Stimulated activated CD8-positive, alpha-beta memory T cell treated with anti-CD3 and anti-CD28 coated beads, Interleukin-7, amount 100 ng/mL, for 24 hours (primary cell): ENCODE measurements at places on chromosomes 11 and 22.

- DNase-seq, result no peak
Observed at GRCh38 chr11:68016161-68016903, 6.2 kb downstream of the ALDH3B1 start.

DNA sequence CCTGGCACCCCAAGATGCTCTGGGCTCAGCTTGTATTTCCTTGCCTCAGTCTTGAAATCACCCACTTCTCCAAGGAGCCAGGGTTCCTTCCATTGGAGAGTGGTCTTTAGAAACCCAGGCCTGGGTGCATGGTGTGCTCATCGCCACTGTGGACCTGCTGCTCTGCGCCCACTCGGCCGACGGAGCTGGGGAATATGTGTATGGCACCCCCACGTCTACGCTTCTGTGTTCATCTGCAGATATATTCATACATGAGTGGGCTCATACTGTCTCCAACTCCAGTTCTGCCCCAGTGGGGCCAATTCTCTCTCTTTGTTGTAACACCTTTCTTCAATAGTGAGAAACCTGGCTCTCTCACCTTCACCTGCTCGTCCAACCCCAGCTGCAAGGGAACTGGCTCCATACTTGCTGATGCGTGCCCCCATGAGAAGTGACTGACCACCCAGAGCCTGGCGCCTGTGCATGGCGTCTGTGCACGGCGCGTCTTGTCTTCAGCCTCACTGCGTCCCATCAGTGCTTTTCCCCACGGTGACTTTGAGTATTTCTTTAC lies 39.8 kb downstream of the KCNQ1 start:
- no peak for DNase-seq

DNA sequence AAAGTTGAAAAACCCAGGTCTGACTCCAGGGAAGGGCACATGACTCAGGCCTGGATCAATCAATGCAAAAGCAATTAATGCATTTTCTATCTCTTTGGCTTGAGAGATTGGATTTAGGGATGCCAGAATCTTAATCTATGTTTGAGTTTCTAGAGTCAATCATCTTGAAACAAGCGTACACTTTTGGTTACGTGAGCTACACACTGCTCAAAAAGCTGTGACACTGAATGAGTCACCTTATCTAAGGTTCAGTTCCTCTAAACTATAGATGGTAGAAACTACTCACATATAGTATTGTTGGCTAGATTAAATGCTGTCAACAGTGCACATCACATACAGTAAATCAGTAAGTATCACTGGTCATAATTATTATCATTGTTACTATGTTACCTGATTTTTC lies 24.2 kb downstream of the MRE11 start:
- no peak for DNase-seq

GRCh38 chr22:28947125-28947524 lies 63.8 kb downstream of the ZNRF3 start:
- DNase-seq, result no peak

GRCh38 chr11:22787551-22788162 lies 41.9 kb downstream of the SVIP start:
- no peak for DNase-seq

- no peak for DNase-seq
Observed at GRCh38 chr11:38756537-38756936, 2158.5 kb upstream of the RAG2 start.

DNA sequence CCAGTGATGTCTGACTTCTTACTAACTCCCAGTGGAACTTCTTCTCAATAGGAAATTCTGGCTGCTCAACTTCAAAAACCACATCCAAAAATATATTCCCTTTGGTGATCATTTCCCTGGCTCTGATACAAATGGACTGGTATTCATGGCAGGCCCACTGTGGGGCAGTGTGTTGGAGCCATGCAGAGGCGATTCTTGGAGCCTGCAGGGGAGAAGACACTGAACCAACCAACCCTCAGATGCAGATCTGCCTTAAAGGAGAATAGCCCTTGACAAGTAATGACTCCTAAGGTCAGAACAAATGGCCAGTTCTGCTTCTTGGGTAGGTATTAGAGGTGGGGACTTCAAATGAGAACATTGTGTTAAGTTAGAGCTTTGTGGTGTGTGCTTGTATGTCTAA lies 12.2 kb downstream of the OR4D9 start:
- DNase-seq, result no peak

DNA sequence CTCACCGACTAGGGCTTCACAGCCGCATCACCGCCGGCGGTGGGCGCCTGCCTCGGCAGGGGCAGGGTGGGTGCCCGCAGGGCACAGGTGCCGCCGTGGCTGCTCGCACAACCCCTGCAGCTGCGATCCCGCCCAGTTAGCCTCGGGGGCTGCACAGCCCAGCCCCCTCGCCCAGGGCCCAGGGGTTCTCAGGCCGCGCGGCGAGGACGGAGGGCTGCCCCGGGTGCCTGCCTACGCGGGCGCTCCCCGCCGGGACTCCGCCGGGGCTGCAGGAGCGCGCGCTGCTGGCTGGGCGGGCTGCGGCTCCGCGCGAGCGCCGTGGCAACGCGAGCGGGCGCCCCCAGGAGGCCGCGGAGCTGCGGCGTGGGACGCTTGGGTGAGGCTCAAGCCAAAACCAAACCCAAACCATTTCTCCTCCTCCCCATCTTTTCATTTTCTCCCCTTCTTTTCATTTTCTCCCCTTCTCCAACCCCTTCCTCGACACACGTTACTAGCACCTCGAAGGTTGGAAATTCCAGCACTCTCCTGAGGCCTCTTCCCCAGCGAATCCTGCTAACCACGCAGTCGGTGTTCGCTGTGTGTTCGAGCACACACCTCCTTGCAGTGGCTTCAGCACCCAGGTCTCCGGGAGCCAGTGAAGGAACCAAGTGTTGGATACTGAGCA lies at the start of gene MICAL3:
Gene MICAL3, minus strand, starts transcription at position 286 of the 664 bp plus-strand sequence. CDS start 117,749 bp downstream, outside the sequence.
- DNase-seq, result no peak

DNA sequence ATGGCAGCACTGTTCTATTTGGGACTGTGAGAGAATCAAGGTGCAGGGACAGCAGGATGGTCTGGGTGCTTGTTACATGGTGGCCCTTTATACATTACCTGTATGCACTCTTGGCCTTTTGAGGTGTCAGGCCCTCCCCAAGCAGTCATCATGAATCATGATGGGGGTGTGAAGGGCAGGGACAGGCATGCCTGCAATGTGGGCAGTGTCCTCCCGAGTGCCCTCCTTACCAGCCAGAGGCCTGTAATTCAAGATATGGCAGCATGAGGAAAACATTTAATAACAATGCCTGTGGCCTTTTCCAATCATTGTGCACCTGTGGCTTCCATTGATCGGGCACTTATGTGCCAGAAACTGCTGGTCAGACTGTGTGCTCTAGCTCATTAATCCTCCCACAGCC lies 25.5 kb upstream of the CYP2D6 start:
- DNase-seq, result no peak

- peak; percentile 30 for DNase-seq
Observed at GRCh38 chr22:35539910-35540594, 579 bp upstream of the RASD2 start.

GRCh38 chr11:116396331-116396730 lies 376.5 kb downstream of the BUD13 start:
- no peak for DNase-seq

GRCh38 chr22:34437140-34437539 lies 516.9 kb upstream of the LARGE1 start:
- no peak for DNase-seq

- DNase-seq, result no peak
Observed at GRCh38 chr11:58927393-58928106, 11.7 kb upstream of the GLYATL1 start.

DNA sequence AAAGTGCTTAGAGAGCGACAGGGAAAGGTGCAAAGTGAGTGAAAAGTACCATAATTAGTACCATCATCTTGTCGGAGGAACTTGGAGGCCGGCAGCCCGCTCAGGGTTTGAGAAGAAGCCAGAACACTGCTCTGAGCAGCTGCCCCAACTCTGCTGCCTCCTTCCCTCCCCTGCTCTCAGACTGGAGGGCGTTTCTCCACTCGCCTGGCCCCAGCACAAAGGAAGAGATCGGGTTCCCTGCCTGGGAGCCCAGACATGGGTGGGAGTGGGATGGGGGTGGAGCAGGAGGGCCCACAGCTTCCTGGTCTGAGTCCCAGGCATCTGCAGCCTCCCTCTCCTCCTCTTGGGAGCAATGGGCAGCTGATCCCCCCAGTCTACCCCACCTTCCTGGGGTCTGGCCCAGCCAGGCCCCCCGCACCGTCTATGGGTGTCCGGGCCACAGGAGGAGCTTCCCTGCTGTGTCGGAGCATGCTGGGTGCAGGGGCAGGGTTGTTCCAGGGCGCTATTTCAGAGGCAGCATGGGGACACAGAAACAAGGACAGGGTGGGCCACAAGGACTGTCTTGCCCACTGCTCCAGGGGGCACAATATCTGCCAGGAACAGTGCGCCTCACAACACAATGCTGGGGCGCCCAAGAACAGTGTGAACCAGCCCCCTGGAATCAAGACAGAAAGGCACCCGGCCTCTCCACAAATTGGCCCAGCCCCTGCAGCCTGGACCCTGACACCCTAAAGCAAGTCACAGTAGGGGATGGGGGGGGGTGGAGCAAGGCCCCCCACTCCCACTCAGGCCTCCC lies 4.8 kb downstream of the LIF start:
- no peak for DNase-seq

DNA sequence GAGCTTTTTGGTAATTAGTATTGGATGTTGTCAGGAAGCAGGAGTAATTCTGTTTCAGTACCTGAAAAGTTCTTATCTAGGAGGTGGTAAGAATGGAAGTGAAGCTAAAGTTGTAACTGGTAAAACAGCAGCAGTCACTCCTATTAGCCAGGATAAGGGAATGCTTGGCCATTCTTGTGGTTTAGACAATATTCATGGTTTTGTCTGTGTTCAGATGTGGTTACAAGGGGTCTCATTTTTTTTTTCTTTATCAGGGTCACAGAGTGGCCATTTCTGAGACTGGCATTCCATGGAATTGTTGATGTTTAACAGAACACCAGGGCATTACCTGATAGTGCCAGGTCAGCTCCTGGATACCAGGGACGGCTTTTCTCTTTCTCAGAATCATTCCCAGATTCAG lies 23.8 kb downstream of the TAF1D start:
- no peak for DNase-seq

DNA sequence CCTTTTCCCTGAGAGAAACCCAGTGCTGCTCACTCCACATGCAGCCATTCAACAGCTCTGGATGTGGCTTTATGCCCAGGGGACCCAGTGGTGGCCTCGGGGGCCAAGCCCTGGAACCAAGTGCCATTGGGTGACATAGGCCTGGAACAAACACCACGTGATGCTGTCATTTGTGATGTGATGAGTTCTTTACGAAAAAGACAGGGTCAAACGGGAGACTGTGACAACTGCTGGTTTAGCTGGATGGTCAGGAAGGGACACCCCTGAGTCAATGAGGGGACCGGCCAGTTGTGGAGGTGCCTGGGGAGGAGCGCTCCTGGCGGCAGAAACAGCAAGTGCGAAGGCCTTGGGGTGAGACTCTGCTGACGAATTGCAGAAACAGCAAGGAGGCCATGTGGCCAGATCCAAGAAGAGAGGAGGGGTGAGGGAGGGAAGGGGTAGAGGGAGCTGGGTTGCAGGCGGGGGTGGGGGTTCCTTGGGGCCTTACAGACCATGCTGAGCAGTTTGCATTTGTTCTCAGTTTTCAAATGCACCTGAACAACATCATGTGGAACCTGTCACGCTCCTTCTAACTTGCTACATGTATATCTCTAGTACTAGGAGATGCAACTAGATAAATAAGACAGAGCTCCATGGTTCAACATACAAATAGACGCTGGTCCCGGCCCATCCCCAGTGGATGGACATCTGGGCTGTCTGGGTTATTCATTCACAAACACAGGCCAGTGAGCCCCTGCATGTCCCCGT lies 56.1 kb downstream of the IGLL5 start:
- DNase-seq, result no peak
